ENCODE measurements at places on chromosomes 6 and 20. TPM values are rescaled to one million over a fixed set of nuclear protein-coding genes. Genes with fewer than 3 reads are reported as not detected.

Gene BPIFB4
- not detected for total RNA-seq

Gene ZBP1
- total RNA-seq, result 1.3 TPM

Gene NKX2-4
- total RNA-seq, result not detected

Gene IPCEF1
- total RNA-seq, result 3.3 TPM

Gene KIF3B
- total RNA-seq, result 59.6 TPM

Gene LRRC73
- 7.0 TPM for total RNA-seq

Gene IMPG1
- not detected for total RNA-seq

Gene PDE10A
- 29.0 TPM for total RNA-seq

Gene LMBRD1
- 106 TPM for total RNA-seq

Gene RIPPLY2
- total RNA-seq, result not detected

Gene SEL1L2
- total RNA-seq, result 0.52 TPM

Gene PMEPA1
- total RNA-seq, result 83.8 TPM

Gene ENPP5
- total RNA-seq, result 21.5 TPM

Gene HRH3
- not detected for total RNA-seq

Gene HCRTR2
- total RNA-seq, result not detected

Gene PRSS35
- total RNA-seq, result 2.8 TPM

Gene C20orf144
- 0.09 TPM for total RNA-seq

Gene HLA-DPA1
- 185 TPM for total RNA-seq

Gene TPD52L1
- 71.3 TPM for total RNA-seq

Gene SIRPA
- 53.4 TPM for total RNA-seq

Gene EPPIN
- total RNA-seq, result not detected

Gene GNMT
- 0.52 TPM for total RNA-seq

Gene EFCAB8
- total RNA-seq, result 0.20 TPM

All from mucosa of gallbladder (tissue), 1 donor.